ENCODE measurements at places on chromosomes 3 and 15. TPM values are rescaled to one million over a fixed set of nuclear protein-coding genes. Genes with fewer than 3 reads are reported as not detected.

The CCDC13 gene
- 0.49 TPM for total RNA-seq

The GCSAM gene
- not detected for total RNA-seq

The LRRC31 gene
- total RNA-seq, result not detected

The CD86 gene
- not detected for total RNA-seq

The CD96 gene
- not detected for total RNA-seq

The DAZL gene
- total RNA-seq, result not detected

The MYD88 gene
- 27.2 TPM for total RNA-seq

The IL20RB gene
- 1.0 TPM for total RNA-seq

The STAC gene
- total RNA-seq, result 2.6 TPM

The LRRN1 gene
- not detected for total RNA-seq

The BTLA gene
- total RNA-seq, result not detected

The VIPR1 gene
- 0.58 TPM for total RNA-seq

The STRC gene
- total RNA-seq, result 0.09 TPM

The PPP1R14D gene
- 0.32 TPM for total RNA-seq

The TMEM45A gene
- 2.9 TPM for total RNA-seq

The TUSC7 gene
- not detected for total RNA-seq

The UROC1 gene
- not detected for total RNA-seq

The RAD18 gene
- 14.7 TPM for total RNA-seq

The RTP4 gene
- not detected for total RNA-seq

The SLC28A2 gene
- total RNA-seq, result not detected

The NCK1 gene
- total RNA-seq, result 27.8 TPM

The GHSR gene
- not detected for total RNA-seq

The DUOX2 gene
- 0.02 TPM for total RNA-seq

The C3orf62 gene
- 2.3 TPM for total RNA-seq

The RPP14 gene
- total RNA-seq, result 14.1 TPM

The ZNF660 gene
- total RNA-seq, result not detected

The BTD gene
- 15.5 TPM for total RNA-seq

The ALDH1L1 gene
- 0.64 TPM for total RNA-seq

The HRH1 gene
- 9.7 TPM for total RNA-seq

The PEX5L gene
- total RNA-seq, result not detected

The AHSG gene
- total RNA-seq, result 0.11 TPM

The MYO5C gene
- 5.2 TPM for total RNA-seq

The PLA2G4E gene
- total RNA-seq, result not detected

The SLC51A gene
- total RNA-seq, result not detected

The ROBO1 gene
- total RNA-seq, result 13.2 TPM

The GOLGA8N gene
- 0.96 TPM for total RNA-seq

The STAB1 gene
- 0.05 TPM for total RNA-seq

The FANCD2 gene
- 18.6 TPM for total RNA-seq

The CHRM5 gene
- 0.01 TPM for total RNA-seq

The SPINK8 gene
- not detected for total RNA-seq

The ALDH1A3 gene
- 31.2 TPM for total RNA-seq

The C3orf33 gene
- 7.2 TPM for total RNA-seq

The SETD5 gene
- total RNA-seq, result 48.3 TPM

The THAP10 gene
- 7.1 TPM for total RNA-seq

The DGKG gene
- total RNA-seq, result 9.4 TPM

Measured in A549 treated with CpdA at 1 μM for 4 hours (cell line).